ENCODE measurements at places on chromosomes 2 and 18.

- DNase-seq, result no peak
These were observed 1.7 kb upstream of the ICOS start for GRCh38 chr2:203934711-203935438.

DNA sequence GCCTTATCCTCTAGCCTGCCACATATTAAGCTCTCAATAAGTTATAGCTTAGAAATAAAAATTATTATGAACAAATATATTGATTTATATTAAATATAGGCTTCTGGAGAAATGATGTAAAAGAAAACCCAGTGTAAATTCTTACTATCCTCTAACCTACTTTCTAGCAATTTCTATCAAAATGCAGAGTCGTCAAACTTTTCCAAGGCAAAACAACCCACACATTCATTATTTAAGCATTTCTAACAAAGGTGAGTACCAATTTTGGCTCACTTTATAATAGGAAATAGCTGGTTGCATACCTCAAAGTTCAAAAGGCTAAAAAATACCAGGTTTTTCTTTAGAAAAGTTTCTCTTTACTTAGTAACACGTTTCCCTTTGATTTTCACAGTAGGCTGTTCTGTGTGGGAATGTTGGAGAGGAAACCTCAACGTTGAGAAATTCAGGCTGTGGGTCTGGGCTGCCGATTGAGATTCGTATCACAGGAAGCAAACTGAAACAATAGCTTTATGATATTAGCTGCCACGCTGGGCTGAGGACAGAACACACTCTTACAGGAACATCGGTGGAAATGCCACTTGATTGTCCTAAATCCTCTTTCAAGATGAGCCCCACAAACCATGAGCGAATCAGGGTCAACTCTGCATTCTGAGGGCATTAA is 53.0 kb downstream of the EPAS1 start:
- DNase-seq, result no peak

- no peak for DNase-seq
These were observed 24.5 kb downstream of the SLC66A2 start for GRCh38 chr18:79926715-79927606.

GRCh38 chr2:240662681-240663080 is 20.0 kb downstream of the AQP12B start:
- DNase-seq, result no peak

DNA sequence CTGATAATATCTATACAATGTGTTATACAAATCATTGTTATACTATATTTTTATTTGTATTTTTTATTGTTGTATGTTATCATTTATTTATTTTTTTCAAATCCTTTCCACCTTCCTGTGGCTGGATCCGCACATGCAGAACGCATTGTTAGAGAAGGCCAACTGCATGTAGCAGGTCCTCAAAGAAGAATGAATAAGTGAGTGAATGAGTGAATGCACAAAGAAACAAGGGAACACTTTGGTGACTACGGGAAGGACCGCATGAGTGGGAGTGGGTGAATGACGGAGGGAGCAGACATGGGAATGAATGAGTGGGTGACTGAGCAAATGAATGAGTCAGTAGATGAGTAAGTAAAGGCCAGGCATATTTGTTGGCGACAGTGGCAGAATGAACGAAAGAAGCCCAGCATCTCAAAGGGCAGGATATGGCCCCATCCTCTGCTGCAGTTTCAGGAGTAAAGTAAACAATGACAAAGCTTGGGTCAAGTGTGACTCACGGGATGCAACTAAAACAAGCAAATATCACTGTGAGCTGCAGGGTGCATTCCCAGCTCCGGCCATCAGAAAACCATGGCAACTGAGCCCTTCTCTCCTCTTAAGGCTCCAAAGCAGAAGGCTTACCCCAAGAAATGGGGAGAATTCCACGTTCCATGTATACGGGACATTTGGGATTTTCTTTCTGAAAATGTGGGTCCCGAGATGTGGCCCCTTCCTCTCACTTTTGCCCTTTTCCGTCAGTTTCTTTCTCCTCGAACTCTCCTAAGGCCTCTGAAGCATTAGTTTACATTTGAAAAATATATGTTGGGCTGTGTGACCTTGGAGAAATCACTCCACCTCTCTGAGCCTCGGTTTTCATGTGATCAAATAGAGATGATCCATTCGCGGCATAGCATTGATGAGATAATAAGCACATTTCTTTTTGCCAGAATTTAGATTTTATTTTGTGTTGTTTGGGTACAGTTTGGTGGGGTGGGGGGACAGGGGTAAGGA is 24.5 kb downstream of the KCNF1 start:
- no peak for DNase-seq

DNA sequence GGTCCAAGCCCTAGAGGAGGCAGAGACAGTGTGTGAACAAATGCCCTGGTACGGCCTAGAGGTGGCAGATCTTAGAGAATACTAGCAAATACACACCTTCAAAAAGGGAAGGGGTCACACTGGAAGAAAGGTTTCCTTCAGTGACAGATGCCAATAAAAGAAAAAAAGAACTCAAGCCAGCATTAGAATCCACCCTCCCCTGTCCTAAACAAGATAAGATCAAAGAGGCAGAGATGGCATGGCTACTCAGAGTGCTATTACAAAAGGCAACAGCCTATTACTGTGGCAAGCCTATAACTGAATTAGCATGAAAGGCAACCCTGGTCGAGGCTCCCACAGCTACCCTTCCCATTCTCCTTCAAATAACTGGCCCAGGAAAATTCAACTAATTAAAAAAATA is 69.6 kb downstream of the SMC6 start:
- DNase-seq, result no peak

- DNase-seq, result peak; percentile 1
These were observed 26.6 kb upstream of the LANCL1 start for GRCh38 chr2:210503001-210503623.

- DNase-seq, result no peak
These were observed 138.8 kb upstream of the CTAGE1 start for GRCh38 chr18:22556222-22557167.

DNA sequence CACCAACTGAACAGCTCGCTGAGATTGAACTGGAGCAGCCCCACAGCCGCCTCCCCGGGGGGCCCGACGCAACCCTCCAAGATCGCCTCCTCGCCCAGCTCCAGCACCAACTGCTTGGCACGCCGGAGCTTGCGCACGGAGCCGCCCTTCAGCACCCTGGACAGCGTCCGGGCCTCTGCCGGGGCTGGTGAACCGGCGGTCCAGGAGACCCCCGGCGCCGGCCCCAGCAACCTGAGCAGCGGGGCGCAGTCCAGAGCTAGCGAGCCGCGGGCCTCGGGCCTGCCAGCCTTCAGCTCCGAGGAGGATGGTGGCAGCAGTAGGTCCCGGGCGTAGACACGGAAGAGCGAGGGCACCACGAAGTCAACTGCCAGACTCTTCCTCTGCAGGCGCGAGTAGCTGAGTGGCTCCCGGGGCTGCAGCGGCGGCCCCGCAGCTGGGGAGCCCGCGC is 1.2 kb downstream of the ALK start:
- no peak for DNase-seq

DNA sequence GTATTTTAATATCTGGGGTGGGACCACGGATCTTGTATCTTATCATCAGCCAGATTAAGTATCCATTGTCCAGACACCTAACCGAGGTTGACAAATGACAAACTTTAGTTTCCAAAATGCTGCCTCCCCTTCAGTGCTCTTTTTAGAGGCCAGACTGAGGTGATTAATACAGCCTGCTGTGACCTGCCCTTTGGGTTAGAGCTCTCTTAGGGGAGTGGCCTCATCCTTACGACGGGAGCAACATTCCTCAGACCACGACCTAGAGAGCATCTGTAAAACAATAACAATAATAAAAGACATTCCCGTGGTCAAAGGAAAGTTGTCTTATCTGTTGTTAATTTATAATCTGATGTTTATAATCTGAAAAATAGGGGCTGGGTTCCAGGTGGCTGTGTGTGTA is 405.3 kb downstream of the LPIN1 start:
- DNase-seq, result no peak

- DNase-seq, result no peak
These were observed 141.5 kb upstream of the NDUFV2 start for GRCh38 chr18:8960740-8961657.

DNA sequence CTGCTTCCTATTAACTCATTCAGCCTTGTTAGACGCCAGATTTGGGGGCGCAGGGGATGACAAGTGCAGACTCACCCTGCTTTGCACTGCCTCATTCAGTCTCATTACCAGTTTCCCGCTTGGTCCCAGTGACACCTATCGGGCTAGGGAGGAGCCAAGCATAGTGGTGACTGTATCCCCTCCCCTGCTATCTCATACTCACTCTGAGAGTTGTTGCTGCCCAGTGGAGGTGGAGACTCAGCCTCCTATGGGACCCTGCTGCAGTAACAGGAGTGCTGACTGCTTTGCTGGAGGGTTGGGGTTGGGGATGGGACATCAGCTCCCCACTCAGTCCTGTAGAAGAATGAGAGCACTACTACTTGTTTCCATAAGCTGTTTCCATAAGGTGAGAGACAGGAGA is 21.3 kb upstream of the PIK3C3 start:
- no peak for DNase-seq

GRCh38 chr2:193088026-193088425 is 893.3 kb upstream of the TMEFF2 start:
- DNase-seq, result no peak

GRCh38 chr2:74205596-74205995 is 7.2 kb downstream of the MTHFD2 start:
- DNase-seq, result no peak

DNA sequence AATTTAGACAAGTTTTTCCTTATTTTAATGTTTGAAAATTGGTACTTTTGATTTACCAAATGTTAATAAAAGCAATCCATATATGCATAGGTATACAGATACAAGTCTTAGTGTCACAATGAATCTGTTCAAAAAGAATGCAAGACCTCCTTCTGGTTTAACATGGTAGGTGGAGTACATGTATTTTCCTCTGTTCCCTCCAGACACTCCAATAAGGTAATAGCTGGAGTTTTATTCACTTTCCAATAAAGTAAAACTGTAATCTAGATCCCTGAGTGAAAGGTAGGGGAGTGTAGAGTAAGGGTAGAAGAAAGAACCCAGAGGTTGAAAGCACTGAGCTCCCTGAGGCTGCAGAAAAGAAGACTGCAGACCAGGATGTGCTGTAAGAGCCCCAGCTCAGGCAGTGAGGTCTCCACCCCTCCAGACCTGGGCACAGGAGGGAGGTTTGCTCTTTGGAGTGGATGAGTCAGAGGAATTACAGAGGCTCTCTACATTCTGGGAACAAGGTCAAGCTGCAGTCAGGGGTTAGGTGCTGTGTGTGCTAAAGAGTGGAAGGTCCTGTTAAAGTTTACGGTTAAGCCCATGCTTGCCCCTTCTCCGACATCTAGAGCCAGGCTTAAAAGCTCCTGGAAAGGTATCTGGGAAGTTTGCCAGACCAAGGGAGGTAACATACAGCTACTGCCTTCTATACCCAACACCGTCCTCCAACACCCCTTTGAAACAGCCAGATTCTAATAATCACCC is 27.6 kb upstream of the STAT1 start:
- DNase-seq, result no peak

- no peak for DNase-seq
These were observed 83.3 kb downstream of the SP3 start for GRCh38 chr2:173881886-173882285.

GRCh38 chr18:47944972-47945852 is 14.8 kb upstream of the SMAD2 start:
- DNase-seq, result no peak

- DNase-seq, result no peak
These were observed 247.0 kb downstream of the TFCP2L1 start for GRCh38 chr2:121038031-121038430.

DNA sequence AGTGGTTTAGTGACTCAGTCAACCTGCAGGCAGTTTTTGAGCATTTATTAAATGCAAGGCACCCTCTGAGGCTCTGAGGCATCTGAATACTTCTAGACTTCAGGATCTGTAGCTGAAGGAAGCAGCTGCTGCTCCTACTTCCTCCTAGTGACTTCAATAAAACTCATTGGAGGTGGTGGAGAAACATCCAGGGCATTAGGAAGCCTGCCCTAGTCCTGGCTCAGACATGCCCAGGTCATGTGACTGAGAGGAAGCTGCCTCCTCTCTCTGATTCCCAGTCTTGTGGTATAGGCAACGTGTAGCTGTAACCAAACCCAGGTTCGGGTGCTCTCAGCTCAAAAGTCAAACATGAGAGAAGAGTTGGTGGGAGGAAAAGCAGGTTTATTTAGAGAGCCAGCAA is 287.2 kb upstream of the GYPC start:
- DNase-seq, result no peak

GRCh38 chr2:69482471-69482870 is 45.2 kb upstream of the NFU1 start:
- DNase-seq, result no peak

DNA sequence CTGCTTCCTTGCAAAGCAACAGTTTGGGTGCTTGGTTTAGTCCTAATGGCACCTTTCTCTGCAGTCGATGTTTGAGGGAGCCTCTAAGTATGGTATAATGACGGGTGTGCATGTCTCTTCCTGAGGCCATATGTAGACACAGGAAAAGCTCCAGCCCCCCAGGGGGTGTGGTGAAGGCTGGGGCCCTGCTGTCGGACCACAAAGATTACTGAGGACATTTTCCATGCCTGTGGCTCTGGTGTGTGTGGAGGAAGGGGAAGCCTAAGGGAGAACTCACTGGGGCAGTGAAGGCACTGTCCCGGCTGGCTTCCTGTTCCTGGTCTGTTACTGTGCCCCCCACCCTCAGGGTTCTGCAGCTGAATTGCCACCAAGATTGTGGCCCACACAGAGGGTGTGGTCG is 187.1 kb downstream of the FHOD3 start:
- no peak for DNase-seq

- DNase-seq, result no peak
These were observed 268.1 kb upstream of the CXCR4 start for GRCh38 chr2:136386046-136386445.

GRCh38 chr2:86697551-86698104 is 22.5 kb upstream of the RMND5A start:
- no peak for DNase-seq

- DNase-seq, result no peak
These were observed 45.3 kb downstream of the BMP10 start for GRCh38 chr2:68825866-68826265.

- DNase-seq, result no peak
These were observed 593 bp downstream of the SP140L start for GRCh38 chr2:230327418-230328154.

DNA sequence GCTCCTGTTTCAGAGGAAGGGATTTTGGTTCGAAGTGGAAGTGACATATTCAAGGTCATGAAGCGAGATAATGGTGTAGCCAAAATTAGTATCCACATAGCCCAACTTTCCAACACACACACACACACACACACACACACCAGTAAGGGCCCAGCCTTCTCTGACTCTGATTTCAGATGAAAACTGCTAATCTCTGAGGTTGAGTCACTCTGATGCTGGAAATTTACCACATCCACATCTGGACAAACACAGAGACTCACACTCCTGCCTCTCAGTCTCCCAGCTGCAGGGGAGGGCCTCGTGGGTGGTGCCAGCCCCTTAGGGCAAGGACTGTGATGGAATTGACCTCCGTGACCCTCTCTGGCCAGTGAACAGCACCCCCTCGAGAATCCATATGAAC is 29.0 kb upstream of the SLC35F6 start:
- DNase-seq, result no peak

All from stimulated activated CD8-positive, alpha-beta memory T cell treated with anti-CD3 and anti-CD28 coated beads, Interleukin-4, amount 100 ng/mL, for 1 hour (primary cell).